Fibroblast of lung (primary cell): ENCODE measurements at places on chromosomes 5 and 9.
A peak's percentile ranks its signal among the peaks of the same experiment; 100 is the strongest.

DNA sequence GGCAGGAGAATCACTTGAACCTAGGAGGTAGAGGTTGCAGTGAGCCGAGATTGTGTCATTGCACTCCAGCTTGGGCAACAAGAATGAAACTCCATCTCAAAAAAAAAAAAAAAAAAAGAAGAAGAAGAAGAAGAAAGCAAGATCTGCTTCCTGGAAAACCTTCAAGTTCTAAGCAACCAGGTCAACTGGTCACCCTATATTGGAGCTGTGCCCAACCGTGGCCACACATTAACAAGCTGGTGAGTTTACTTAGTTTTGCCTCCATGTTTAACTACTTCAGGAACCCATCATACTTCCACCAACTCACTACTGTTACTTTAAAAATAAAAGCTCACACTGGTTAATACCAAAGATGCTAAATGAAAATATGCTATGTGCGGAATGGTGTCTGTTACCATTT, 12.3 kb upstream of the SKP1 start:
- no peak for DNase-seq

GRCh38 chr9:90898228-90898627, 96.6 kb downstream of the SYK start:
- no peak for DNase-seq

GRCh38 chr5:56412601-56413379, 179.7 kb upstream of the ANKRD55 start:
- DNase-seq, result no peak

- DNase-seq, result no peak
Observed at GRCh38 chr9:117103438-117104110, 311.3 kb downstream of the ASTN2 start.

DNA sequence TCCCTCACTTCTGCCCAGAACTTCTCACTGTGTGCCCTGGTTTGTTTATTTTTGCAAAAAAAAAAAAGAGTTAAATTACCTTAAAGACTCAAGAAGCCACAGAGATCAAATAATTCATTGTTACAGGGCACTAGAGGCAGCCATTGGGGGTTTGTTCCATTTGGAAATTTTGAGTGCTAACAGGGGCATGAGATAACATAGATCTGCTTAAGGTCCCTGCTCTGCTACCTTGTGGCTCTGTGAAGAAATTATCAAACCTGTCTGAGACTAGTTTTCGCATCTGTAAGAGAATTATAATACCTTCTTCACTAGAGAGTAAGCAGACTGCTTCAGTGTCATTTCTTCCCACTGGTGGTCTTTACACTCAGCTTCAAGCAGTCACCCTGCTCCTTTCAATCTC, 394 bp downstream of the TLR4 start:
- no peak for DNase-seq

DNA sequence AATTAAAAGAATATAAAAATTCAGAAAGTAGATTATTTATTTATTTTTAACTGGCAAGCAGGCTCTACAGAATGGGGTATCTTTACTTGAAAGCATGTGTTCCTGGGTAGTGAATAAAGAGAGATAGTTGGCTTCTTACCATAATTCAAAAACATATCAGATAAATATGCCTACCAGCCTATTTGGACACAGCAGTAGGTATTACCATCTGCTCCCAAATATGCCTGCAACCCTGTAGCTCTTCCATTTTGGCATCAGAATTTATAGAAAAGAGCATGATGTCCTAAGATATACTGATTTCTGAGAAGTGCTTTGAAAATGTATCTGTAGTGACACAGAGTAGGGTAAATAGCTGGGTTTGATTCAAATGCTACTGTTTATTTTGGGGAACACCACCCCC, 1300.5 kb upstream of the DMAC1 start:
- no peak for DNase-seq

GRCh38 chr9:135990468-135991429, 29.6 kb upstream of the UBAC1 start:
- peak; percentile 55 for DNase-seq

DNA sequence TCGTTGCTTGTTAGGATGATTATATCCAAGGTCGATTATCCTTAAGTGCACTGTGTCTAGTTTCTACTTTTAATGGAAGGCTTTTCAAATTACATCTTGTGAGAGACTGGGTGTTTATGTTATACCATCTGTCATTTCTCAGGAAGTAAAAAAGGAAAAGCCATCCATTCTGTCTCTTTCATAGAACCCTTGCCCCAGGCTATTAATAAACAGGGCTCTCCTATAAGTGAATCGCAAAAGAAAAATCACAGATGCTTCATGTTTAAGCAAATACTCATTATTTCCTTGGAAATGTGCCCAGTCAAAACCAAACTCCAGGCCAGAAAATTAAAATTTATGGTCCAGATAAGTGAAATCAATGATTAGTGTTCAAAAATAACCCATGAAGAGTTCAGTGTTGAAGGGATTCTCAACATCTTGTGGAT, 58.1 kb downstream of the STARD4 start:
- peak; percentile 77 for DNase-seq

DNA sequence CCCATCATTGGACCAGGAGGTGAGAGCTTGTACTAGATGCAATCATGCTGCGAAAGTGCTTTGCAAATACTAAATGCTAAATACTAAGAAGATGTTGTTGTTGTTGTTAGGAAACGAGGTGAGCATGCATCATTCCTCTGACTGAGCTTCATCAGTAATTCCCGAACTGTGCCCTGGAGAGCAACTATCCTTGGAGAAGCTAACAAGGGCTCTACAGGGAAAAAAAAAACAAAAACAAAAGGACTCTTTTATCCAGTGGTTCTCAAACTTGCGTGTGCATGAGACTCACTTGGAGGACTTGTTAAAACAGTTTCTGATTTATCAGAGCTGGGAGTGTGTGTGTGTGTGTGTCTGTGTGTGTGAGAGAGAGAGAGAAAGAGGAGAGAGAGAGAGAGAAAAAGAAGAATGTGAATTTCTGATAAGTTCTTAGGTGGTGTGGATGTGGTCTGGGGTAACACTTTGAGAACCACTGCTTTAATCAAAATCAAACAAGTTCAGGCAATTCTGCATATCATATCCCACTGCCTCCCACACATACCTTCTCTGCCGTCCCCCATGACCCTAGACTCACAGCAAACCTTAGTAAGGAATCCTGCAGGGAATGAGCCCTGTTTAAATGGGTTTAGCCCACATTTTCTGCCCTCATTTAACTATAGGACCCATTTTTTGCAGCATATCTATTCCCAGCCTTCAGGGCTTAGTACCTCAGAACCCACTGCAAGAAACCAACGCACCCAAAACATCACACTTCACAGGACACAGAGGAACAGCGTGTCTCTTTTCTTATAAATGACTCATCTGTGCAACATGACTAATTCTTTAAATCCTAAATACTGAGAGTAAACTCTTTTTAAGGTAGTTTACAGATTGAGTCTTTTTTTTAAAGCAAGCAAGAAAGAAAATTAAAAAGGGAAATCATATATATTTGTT, 48.9 kb downstream of the PDE6A start:
- peak; percentile 55 for DNase-seq

DNA sequence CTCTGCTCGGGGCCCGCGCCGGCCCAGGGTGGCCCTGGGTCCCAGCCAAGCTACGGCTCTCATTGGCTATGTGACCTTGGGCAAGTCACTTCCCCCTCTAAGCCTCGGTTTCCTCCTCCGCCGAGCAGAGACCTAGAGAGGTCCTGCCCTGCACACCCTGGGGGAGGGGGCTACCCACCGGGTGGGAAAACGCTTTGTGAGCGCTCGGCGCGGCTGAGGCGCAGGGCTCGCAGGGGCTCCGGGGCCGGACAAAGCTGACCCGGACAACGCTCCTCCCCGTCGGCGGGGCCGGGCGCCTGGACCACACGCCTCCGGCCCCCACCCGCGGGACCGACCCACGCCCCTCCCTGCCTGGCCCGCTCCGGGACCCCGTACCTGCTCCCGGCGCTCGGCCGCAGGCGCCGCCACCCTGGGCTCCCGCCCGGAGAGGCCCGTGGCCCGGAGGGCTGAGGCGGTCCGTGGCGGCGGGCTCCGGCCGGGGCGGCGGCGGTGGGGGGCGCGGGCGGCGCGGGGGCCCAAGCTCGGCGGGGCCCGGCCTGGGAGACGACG, 85.7 kb upstream of the MELK start:
- DNase-seq, result peak; percentile 21

DNA sequence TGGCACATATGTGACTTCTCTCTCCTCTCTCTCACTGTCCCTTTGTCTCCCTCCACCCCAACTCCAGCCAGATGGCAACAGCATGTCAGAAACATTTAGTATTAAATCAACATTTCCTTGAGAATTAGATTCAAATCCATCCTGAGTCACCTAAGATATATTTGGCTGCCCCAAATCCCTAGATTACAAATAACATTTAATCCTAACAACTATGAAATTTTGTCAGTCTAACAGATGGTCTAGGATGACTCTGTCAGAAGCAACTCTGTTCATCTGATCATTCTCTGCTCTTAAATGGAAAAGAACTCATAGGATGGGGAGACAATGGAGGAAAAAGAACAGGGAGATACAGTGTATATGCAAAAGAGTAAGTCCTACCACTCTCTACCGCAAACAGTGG, 201.2 kb downstream of the TSSK1B start:
- peak; percentile 43 for DNase-seq

DNA sequence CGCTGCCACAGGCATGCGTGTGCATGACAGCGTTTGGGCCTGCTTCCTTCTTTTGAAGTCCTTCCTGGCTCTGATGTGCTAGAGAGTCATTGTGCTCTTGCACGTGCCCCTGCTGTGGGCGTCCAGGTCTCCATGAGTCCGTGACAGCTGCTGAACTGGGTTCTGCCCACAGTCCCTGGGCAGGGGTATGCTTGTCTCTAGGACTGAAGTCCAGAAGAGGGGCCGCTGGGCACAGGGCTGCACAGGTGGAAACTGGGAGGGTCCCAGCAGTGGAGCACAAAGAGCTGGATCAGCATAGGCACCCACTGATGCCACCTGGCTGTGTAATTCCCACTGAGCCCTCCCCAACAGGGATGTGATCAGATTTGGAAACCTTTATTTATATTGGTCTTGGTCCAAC, 169.4 kb downstream of the IRX2 start:
- no peak for DNase-seq

DNA sequence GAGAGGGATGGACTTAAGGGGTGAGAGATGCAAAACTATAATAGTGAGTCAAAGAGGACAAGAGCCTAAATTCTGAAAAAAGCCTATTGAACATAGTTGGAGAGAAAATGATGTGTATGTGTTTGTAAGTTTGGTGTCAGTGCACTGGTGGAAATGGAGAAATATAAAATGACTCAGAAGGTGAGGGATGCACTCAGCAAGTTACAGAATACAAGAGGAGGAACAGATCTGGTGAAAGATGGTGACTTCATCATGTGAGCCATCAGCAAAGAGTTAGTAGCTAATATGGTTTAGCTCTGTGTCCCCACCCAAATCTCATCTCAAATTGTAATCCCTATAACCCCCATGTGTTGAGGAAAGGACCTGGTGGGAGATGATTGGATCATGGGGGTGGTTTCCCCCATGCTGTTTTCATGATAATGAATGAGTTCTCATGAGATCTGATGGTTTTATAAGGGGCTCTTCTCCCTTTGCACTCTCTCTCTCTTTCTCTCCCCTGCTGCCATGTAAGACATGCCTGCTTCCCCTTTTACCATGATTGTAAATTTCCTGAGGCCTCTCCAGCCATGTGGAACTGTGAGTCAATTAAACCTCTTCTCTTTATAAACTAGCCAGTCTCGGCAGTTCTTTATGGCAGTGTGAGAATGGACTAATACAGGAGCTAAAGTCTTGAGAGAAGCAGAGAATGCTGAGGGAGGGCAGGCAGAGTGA, 30.4 kb upstream of the FYB1 start:
- no peak for DNase-seq

GRCh38 chr5:179795049-179795862, 1.5 kb downstream of the LTC4S start:
- no peak for DNase-seq

DNA sequence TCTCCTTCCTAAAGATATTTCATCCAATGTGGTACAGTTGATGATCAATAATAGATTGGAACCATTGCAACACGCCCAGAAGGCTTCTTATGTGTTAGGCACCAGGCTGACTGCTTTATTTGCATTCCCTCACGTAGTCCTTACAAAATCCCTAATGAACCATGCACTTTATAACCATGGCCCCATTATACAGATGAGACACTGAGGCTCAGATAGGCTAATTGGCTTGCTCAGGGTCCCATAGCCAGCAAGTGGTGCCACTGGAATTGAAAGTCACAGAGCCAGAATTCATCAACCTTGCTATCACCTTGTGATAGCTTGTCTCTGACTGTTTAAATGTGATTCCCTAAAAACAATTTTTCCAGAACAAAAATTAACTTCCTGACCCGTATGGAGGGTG, 27.8 kb upstream of the RAI14 start:
- DNase-seq, result no peak

DNA sequence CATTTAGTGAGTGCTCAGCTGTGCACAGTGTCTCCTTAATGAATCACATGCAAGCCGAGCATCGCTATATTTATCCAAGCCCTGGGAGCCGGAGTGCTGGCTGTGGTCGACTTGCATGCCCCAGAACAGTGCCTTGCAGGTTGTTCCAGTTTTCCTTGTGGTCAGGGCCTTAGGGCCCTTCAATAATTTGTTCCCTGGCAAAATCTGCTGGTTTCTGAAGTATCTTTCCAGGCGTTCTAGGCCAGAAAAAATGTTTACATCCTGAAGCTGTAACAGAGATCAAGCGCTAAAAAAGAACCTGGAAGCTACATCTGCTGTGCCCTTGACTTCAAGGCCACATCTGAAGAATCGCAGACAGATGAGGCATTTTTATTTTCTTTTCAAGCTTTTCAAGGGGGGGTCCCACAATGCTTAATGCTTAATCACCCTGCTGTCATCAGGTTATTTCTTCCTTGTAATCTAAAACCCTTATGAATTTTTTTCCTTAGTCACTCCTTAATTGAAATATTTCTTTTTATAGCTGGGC, 105.8 kb downstream of the DOCK2 start:
- DNase-seq, result peak; percentile 84

GRCh38 chr9:123615381-123615780, 259.4 kb downstream of the CRB2 start:
- DNase-seq, result no peak

GRCh38 chr9:132447346-132447745, 37.3 kb downstream of the CFAP77 start:
- DNase-seq, result no peak

- peak; percentile 55 for DNase-seq
Observed at GRCh38 chr9:78026947-78027346, 4.7 kb downstream of the GNAQ start.

- peak; percentile 59 for DNase-seq
Observed at GRCh38 chr9:92723299-92723625, 41.4 kb downstream of the BICD2 start.
